ENCODE measurements at places on chromosomes 3 and 15.

GRCh38 chr3:49466085-49466484 lies 4.0 kb upstream of the DAG1 start:
- no peak for DNase-seq

DNA sequence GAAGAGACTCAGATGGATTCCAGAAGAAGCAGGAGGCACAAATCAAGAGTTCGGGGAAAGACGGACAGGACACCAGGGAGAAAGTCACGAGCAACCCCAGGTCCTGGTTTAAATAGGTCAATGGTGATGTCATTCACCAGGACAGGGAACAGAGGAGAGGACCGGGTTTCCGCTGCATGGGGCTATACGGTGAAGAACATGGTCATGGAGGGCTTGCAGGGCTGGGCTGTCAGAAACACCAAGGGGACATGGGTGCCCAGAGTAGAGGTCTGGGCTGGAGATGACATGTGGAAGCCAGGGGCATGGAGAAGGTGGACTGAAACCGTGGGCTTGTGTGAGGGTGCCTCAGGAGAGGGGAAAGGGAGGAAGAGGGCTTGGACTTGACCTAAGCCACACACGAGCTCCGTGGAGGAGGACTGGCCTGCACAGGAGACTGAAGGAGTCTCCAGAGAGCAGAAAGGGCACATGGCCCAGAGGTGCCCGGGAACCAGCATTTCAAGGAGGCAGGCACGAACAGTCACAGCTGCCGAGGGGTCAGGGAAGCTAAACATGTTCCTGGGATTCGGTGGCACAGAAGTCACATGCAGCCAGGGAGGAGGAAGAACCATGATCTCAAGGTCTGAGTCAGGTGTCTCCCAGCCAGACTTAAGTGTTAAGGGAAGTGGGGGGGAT lies 54.2 kb upstream of the RPL32 start:
- no peak for DNase-seq

GRCh38 chr3:119835556-119835955 lies 53.7 kb downstream of the NR1I2 start:
- DNase-seq: no peak

DNA sequence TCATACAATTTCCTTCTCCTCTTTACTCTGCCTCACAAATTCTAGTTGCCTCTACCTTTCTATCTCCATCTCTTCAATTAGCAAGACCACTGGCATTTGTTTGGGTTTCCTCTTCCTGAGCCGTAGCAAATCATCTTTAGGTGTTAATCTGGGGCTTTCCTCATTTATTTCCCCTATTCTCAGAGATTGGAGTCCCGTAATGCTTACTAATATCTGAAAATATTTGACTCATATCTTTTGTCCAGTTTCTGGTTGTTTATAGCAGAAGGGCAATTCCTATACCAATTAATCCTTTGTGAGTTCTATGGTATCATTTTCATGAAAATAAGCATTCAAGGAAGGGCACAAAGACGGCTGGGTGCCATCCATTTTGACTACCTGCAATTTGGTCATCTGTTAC lies 103.7 kb downstream of the NR2E3 start:
- no peak for DNase-seq

DNA sequence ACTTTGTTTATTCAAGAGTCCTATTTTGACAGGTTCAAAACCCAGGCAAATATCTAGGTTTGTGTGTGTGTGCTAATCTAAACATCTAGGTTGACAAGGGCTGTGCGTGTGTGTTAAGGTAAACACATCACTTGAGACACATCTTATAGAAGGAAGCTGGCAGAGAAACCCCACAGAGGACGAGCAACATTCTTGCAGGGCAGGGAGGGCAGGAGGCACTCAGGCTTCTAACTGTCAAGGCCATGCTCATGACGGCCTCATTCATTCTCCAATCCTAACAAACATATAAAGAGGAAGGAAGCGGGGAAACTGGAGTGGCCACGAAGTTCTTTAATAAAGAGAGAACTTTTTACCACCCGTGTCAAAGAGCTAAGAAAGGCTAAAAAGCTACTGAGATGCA lies 43.4 kb downstream of the SLCO2A1 start:
- DNase-seq: no peak

GRCh38 chr3:42829083-42829627 lies 19.9 kb downstream of the ACKR2 start:
- no peak for DNase-seq

- no peak for DNase-seq
Measured at GRCh38 chr15:33608714-33609113, 297.9 kb downstream of the RYR3 start.

- no peak for DNase-seq
Measured at GRCh38 chr3:17811646-17812045, 69.2 kb upstream of the TBC1D5 start.

DNA sequence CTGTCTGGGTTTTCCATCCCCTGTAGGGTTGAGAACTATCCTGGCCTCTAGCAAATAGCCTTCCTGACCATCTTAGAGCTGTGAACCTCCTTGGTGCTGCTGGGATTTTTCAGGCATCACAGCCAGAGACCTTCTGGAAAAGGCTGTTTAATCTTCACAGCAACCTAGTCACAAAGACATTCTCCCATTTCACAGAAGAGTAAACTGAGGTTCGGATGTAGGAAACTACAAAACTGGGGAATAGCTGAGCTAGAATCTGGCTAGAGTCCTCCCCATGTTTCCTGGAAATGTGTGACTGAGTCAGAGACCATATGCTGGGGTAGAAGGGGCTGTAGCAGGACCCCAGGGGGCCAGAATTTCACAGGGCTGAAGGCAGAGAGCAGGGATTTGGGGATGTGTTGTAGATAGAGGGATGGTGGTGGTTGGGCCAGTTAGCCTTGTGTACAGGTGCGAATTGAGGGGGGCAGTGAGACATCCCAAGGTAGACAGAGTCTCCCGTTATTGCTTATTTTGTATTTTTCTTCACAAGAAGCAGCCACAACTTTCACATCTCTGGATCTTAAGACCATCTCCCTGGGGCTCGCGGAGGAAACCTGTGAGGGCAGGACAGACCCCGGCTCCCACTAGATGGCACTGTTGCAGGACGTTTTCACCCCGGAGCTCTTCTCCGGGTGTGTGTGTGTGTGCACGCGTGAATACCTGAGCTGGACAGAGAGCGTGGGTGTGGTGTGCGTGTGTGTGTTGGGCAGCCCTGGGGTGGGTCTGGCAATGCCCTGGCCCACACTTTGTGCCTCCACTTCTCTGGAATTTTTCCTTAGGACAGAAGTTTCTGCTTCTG lies 66.9 kb upstream of the PRR23C start:
- peak; percentile 65 for DNase-seq

DNA sequence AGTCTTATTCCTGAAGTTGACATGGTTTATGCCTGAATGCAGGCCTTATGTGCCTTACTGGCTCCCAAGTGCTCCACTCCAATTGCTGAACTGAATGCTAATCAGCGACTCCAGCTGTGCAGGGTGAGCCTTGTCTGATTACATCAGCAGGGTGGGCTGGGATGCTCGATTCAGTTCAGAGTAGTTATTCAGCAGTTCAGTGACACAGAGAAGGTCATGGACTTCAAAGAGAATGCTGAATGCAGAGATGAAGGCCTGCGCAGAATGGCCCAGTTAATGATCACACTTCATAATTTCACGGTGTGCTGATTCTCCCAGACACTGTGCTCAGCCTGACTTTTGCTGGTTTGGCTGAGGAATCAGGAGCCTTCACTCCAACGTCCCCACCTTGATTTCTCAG lies 63.6 kb downstream of the CLDN1 start:
- DNase-seq: no peak

GRCh38 chr15:62785881-62786828 lies 256.4 kb upstream of the TPM1 start:
- no peak for DNase-seq

- no peak for DNase-seq
Measured at GRCh38 chr15:41689834-41690233, 29.6 kb downstream of the MGA start.

DNA sequence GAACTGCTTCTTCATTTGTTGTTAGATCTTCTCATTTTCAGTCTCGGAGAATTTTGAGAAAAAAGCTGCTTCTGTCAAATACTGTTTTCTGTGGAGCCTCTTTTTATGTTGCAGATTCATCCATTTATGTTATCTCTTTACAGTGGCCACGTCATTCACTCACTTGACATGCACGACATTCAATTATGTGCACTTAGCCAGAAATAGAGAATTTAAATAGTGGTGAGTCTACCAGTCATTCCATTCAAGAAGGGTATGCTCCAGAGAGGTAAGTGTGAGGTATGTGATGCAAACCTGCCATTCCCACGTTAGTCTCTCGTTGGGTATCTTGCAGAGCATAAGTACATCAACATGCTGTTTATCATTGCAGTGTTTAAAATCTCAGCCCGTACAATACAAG lies 9.8 kb downstream of the ARPP19 start:
- DNase-seq: no peak

GRCh38 chr15:101250341-101250831 lies 1.5 kb downstream of the CHSY1 start:
- DNase-seq: no peak

DNA sequence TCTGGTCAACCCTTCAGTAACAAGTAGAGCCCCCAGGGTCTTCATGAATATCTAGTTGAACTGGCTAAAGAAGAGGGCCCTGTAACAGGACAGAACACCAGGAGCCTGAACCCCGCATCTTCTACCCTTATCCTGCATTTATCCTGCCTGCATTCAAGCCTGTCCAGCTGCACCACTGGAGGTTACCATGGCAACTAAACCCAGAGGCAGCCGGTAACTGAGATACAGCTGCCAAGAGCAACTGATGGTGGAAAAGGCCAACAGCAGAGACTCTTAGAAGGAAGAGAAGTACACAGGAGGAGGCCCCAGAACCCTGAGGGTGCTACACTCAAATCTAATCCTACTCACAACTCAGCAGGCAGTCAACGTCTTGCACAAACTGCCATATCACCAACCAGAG lies 3.7 kb upstream of the PRKAR2A start:
- no peak for DNase-seq

DNA sequence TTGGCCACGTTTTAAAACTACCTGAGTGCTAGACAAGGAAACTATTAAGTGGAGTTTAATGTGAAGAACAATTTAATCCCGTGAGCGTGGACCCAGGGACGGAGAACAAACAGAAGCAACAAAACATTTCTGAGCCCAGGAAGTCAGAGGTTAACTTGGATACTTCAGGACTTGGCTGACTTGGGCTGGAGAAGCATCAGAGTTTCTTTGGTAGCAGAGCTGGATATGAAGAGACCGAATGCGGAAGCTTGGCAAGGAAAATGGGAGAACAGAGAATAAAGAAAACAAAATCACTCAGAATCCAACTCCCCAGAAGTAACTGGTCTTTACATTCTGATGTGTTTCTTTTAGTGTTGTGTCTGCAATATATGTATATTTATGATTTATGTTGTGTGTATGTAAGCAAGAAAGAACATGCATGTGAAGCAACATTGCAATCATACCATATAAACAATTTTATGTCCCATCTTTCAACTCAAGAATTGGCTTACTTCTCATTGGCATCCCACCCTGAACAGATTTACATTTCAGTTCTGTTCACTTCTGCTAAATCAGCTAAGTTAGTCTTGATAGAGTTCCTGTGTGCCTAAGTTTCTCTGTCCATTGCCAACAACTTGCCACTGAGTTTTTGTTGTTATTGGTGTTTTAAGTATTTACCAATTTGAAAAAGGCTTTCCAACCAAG lies 17.2 kb upstream of the PLOD2 start:
- DNase-seq: no peak

- DNase-seq: no peak
Measured at GRCh38 chr3:154642145-154642544, 212.2 kb upstream of the GPR149 start.

GRCh38 chr3:127044996-127045395 lies 62.1 kb downstream of the PLXNA1 start:
- no peak for DNase-seq

DNA sequence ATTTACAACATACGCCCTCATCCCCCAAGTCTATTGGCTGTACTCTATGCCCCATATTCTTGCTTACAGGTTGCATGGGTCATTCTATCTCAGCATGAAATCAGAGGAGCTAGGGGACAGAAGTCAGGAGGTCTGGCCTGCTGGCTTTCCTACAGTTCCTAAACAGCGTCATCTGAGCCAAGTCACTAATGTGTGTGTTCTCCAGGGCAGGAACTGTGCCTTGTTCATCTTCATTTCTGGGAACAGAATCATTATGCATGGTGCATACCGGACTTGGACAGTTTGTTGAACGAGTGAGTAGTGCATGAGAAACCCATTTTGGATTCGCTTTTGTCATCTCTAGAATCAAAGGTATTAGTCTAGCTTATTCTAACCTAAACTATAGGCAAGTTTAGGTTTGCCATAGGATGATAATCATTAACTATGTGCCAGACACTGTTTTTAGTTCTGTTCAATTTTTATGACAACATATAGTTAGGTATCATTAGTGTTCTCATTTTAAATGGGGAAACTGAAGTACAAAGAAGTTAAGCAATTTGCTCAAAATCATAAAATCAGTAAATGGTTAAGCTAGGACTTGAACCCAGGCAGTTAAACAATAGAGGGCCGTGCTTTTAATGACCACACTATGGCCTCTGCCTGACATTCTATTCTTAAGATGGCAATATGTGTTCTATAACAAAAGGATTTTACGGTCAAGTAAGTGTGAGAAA lies 105.2 kb downstream of the FMN1 start:
- DNase-seq: no peak

GRCh38 chr3:126684218-126684751 lies 19.8 kb upstream of the CHCHD6 start:
- DNase-seq: no peak

GRCh38 chr15:67700023-67700422 lies 125.3 kb upstream of the SKOR1 start:
- DNase-seq: no peak

GRCh38 chr3:15385901-15386653 lies 41.3 kb downstream of the METTL6 start:
- peak; percentile 42 for DNase-seq

- no peak for DNase-seq
Measured at GRCh38 chr3:83948771-83949170, 1010.0 kb upstream of the CADM2 start.

GRCh38 chr15:63338170-63338569 lies 43.5 kb downstream of the CA12 start:
- no peak for DNase-seq

- no peak for DNase-seq
Measured at GRCh38 chr3:13564751-13565560, 16.0 kb downstream of the FBLN2 start.

- no peak for DNase-seq
Measured at GRCh38 chr3:47605652-47606051, 27.0 kb upstream of the CSPG5 start.

DNA sequence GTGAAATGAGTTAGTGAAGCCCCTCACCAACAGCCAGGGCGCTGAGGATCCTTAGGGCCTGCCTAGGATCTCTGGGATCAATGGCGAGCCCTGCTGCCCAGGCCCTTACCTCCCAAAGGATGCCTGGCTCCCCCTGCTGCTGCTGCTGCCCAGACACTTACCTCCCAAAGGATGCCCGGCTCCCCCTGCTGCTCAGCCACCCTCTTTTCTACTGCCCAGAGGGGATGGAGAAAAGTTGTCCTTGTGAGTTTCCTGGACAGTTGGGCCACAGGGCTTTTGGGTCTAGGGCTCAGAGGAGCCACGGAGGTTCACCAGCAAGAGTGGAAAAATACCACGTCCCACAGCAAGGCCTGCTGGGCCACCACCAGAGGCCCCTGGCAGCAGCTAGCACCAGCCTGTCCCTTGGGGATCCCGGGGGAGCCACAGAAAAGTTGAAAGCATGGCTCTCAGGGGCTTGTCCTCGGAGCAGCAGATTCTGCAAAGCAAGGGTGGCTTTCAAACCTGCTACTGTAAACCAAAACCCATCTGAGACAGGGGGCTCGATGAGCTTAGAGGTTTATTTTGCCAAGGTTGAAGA lies 59.4 kb downstream of the SLC6A6 start:
- DNase-seq: peak; percentile 68

All from testis (tissue), 5 donors.